Activated naive CD8-positive, alpha-beta T cell treated with anti-CD3 and anti-CD28 coated beads, Interleukin-2, amount 10 ng/mL, durations not matched to agents 7 days and 5 days (primary cell): ENCODE measurements at places on chromosomes 7 and 10. TPM values are rescaled to one million over a fixed set of nuclear protein-coding genes. Genes with fewer than 3 reads are reported as not detected.

DNA sequence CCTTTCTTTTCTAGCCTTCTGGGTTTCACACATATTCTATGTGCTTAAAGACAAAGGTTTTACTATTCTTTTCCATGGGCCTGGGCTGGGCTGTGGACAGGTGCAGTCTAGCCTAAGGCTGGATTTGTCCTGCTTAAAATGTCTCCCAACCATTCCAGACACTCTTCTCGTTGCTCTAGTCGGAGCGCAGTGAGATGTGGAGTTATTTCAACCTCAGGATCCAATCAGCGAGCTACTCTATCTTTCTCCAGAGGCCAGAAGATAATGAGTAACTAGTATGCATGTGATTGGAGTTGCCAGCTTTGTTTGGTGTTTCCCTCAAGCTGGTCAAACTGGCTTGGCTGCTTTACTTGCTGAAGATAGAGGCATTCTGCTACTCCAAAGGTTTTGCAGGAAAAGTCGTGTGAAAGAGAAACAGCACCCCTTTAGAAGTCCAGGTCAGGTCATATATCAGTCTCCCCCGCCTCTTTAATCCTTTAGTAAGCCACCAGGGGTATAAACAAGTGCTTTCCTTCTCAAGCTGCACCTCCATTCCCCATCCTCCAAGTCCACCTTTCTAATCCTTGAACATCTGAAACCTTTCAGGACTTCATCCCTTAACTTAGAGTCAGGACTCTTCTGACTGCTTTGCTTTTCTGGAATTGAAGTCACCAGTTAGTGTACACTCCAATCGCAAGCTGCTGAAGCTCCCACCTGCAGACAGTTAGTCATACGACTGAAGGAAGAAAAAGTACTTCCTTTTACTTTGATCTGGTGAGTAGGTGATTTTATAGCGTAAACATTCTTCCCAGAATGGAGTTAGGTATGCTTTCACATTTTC is 78.8 kb downstream of the DNMBP start:
- DNase-seq = no peak

Gene C7orf57
- 0.40 TPM for total RNA-seq

Gene KMT2C
- total RNA-seq = 102 TPM

DNA sequence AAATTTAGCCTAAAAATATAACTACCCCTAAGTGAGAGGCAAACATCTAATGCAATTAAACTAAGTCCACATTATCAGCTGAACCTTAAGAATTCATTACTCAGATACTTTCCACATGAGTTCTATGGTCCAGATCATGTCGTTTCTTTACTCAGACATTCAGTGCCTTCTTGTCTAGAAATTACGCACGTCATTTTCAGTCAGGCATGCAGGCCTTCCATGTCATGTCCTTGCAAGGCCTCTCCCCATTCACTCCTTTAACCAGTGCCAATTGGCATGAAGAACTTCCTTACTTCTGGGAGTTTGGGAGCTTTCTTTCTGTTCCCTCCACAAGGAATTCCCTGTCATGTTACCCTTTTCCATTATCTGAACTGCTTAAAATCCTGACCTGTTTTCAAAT is 118.8 kb downstream of the NRP1 start:
- no peak for DNase-seq

Gene CABCOCO1
- not detected for total RNA-seq
